ENCODE measurements at places on chromosomes 7 and 10.

DNA sequence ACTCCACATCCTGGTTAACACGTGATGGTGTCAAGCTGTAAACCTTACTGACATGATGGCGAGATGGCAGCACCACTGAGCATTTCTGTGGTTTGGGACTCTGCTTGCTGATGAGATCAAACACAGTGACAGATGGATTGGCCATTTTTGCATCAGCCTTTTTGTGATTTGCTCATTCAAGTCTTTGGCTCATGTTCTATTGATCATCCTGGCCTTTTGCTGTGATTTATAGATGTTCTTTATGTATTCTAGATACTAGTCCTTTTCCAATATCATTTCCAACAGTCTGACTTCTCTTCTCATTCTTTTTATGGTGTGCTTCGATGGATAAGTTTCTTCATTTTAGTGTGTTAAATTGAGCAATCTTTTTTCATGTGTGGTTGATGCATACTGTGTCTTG is 24.7 kb upstream of the DIP2C start:
- no peak for DNase-seq

DNA sequence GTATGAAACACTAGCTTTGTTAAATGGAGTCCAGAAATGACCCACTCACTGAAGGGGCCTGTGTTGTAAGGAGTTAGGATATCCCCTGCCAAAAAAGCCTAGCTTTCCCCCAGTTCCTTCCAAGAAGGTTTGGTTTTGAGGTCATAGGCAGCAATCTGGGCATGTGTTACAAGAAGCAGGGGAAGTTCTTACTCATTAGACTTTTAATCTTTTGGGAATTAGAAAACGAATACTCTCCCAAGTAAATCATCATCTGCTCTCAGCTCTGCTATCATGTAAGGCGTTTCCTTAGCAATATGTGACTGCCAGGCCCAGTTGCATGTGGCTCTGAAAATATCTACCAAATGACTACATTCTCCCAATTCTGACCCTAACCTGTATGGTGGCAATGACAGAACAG is 3.7 kb downstream of the NOD1 start:
- no peak for DNase-seq

DNA sequence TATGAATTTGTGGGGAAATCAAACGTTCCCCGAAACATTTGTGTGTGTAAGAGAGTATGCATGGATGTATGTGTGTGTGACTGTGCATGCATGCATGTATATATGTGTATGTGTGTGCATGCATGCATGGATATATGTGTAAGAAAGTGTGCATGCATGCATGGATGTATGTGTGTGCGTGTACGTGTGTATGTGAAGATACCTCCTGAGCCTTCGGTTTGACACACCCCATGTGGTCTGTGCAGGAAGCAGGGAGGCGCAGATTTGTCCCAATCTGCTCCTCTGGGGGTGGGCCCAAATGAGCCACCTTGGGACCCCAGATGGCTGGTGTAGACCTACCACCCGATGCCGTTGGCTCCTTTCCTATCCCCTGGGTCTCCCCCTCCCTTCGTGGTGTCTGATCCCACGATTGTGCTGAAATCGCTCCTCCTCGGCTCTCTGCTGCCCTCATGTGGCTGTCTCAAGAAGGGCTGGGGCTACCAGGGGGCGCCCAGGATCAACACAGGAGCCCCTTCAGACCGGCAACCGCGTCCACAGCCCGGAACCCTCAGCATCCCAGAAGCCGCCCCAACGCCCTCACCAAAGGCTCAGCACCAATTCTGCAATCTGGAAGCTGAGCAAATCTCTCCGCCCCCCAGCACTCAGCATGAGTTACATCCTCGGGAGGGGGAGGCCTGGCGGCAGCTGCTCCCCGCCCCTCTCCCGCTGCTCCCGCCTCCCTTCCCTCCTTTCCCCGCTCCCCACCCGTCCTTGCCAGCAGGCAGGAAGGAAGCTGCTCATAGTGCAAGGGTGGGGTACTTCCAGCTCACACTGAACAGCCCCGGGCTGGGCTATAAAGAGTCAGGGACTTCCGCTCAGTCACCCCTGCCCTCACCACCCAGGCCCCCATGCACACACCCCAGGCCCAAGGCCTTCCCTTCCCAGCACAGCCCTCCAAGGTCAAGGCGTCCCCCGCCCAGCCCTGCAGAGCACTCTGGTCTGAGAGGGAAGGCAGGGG is 2.3 kb upstream of the NOS3 start:
- peak; percentile 56 for DNase-seq

DNA sequence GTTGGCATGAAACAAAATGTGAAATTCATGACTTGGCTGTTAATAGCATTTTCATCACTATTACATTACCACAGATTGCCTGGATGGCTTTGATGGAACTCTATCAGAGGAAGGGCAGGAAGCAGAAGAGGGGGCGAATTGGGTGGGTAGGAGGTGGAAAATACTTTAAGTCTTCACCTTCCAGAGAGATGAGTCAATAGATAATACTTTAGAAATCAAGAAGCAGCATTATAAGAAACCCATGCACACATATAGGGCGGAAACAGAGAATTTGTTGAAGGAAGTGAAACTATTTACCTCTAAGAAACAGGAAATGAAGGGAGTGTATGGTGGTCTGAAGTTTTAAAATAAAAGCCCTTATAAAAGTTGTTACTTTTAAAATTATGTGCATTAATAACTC is 152.1 kb upstream of the TARP start:
- DNase-seq: no peak

DNA sequence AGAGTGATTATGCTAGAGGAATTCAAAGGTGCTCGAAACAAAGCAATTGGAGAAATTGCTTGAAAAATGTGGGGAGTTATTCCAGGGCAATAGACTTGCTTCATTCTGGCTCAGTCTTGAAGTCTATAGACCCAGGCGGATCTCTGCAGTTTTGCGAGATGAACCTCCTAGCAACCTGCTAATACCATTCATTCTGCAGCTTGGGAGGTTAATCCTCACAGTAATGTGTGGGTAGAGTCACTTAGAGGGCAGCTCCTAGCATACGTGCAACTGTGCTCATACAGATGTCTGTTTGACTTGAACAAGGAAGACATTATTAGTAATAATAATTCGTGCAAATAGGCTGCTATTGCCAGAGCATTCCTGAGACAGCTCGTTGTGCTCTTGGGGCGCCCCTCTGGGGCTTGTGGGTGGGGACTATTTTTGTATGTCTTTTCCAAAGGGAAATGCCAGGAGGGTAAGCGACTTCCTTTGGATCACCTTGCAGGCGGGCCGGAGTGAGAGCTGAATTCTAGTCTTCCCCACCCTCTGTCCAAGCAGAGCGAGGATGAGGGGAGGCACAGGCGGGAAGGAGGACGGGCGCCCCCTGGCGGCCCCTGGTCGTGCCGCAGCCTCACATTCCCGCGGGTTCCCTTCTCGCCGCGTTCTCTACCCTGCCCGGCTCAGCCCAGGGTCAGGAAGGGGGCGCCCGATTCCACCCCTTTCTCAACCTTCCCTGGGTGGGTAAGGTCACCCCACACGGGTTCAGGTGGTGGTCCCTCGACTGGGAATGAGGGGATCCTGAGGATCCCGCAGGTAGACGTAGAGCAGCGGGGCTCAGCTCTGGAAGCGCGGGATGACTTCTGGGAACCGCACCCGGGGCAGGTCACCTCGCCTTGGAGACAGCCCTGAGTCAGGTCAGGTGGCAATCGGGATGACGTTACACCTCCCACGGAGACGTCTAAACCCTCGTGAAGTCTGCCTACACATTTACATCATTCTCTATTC is 241.5 kb downstream of the PHTF2 start:
- peak; percentile 4 for DNase-seq

GRCh38 chr7:30564243-30564892 is 30.3 kb upstream of the GARS1 start:
- DNase-seq: peak; percentile 60

- no peak for DNase-seq
Observed at GRCh38 chr7:131797841-131798240, 241.4 kb upstream of the PODXL start.

GRCh38 chr7:151245360-151246101 is 3.0 kb downstream of the SMARCD3 start:
- no peak for DNase-seq

DNA sequence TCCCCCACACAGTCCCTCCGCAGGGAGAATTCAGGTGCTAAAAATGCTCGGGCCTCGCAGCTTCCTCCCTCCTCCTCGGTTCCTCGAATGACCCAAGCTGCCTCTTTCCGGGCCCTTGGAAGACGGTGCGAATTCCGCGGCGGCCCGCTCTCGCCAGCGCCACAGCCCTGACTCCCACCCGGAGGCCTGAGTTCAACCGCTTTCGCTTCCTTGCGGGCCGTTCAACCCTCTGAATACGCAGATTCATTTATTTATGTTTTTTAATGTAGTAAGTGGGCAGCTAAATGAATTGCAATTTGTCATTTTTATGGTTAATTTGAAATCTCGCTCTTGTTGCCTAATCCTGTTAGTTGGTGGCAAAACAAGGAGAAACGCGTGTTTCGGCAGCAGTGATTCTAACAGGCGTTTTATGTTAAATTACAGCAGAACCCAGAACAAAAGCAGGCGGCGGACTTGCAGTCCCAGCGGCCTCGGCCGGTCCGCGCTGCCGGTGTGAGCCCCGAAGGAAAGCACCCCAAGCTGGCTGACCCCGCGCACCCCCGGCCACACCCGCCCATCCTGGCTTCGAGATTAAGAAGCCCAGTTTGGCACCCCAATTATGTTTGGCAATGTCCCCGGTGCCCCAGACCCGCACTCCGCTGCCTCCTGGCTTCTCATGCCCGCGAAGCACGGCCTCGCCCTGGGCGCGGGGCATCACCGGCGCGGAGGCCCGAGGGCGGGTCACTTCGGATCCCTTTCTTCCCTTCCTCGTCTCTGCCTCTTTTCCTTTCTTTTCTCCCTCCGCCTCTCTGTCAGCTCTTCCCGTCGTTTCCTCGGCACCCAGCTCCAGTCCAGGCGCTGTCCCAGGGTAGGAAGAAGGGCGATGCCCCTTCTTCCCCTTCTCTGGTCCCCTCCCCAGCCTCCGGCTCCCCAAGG is 75.9 kb downstream of the INSIG1 start:
- DNase-seq: no peak

- no peak for DNase-seq
Observed at GRCh38 chr7:100190048-100190711, 12.5 kb downstream of the STAG3 start.

DNA sequence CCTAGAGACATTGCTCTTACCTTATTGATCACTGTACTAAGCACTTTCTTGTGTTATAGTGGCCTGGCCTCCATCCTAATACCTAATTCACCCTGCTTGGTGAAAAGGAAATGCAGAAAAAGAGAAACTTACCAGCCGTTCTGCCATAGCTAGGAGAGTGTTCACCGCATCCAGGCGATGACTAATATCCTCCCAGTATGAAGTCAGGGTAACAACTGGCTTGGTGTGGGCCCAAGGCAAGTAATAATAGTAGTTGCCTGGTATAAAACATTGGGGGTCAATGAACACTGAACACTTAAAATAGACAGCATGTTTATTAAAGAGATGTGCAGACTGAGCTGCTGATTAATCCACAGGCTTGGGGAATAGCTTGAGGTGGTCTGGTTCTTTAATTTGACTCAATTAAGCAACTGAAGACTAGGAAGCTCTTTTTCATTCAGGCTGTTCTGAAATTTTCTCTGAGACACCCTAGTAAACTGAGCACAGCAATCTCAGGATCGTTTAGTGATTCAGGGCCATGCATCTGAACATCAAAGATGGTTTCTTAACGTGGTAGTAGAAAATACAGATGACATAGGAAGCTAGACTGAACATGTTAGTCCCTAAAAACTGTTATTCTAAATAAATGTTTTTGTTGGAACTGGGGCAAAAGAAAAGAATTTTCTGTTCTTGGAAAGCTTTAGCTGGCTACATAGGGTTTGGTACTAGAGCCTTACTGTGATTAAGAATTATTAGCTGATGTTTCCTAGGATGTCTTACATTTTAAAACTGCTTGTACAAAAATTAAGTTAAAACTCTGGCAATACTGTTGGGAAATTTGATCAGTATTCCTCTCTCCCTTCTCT is 102.2 kb downstream of the MYOF start:
- no peak for DNase-seq

DNA sequence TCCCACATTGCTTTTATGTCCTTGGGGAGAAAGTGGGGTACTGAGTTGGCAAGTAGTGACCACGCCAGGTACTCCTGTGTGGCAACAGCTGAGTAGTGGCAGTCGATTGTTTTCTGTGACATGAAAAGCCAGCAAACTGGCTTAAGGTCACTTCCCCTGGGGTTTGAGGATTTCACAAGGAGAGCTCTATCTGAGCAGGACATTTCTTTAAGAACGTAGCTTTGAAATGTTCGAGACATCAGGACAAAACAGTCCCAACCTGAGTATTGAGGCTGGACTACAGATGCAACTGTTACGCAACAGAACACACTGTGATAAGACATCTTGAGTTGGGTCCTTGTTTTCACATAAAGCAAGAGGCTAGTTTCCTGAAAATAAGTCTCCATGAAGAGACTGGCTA is 146.7 kb upstream of the KLF14 start:
- DNase-seq: no peak

DNA sequence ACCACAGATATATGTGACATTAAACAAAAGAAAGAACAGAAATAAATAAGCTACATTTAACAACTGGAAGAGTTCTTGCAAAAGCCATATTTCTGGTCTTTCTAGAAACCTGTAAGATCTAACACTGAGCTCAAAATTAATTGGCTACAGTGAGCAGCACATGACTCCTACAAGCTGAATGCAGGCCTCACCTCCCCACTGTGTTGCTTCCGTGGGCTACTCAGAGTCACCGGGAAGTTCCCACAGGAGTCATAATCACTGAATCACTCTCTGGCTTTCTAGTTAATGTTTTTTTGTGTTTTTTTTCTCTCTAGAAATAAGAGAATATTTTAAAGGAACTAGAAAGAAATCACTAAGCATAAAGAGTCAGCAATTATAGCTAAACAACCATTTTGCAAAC is 10.2 kb upstream of the MRPS24 start:
- no peak for DNase-seq

DNA sequence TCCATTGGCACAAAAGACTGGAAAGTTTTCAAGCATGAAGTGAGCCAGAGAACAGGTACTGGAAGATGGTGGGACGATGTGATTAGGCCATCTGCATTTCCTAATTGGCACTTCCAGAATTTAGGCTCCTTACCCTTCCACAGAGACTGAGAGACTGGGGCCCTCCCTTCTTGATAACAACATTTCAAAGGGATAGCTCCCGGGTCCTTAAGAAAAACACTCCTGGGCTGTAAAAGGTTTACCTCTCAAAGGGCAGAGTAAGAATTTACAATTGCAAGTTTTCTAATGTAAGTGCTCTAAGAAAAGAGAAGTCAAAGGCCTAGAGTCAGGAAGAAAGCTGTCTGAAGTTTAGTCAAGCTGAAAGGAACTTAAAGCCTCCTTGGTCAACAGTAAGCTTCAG is 559.5 kb upstream of the C7orf33 start:
- DNase-seq: no peak

DNA sequence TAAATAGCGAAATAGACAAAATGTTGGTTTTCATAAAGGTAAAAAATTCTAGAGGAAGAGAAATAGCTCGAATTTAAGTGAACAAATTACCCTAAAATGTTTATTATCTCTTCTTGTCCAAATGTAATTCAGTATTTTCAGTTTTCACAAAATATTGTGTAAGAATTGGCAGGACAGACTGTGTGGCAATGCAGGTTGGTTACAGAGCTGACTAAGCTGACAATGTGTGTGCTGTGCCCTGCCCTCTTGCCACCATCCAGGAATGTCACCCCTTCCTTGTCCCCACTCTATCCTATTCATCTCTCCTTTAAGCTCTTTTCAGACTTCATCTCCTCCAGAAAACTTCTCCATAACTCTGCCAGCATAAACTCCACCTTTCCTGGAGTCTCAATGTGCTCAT is 46.1 kb downstream of the COL28A1 start:
- DNase-seq: no peak
